ENCODE measurements at places on chromosomes 1 and 21.
A peak's percentile ranks its signal among the peaks of the same experiment; 100 is the strongest.

- DNase-seq, result no peak
- no peak overlapping the region for H3K4me3 ChIP-seq
- H3K27ac ChIP-seq, result no peak overlapping the region
- H3K36me3 ChIP-seq, result no peaks in the 10 kb centered on the region
These were observed 334.3 kb upstream of the LRRC7 start for GRCh38 chr1:69233463-69233862.

DNA sequence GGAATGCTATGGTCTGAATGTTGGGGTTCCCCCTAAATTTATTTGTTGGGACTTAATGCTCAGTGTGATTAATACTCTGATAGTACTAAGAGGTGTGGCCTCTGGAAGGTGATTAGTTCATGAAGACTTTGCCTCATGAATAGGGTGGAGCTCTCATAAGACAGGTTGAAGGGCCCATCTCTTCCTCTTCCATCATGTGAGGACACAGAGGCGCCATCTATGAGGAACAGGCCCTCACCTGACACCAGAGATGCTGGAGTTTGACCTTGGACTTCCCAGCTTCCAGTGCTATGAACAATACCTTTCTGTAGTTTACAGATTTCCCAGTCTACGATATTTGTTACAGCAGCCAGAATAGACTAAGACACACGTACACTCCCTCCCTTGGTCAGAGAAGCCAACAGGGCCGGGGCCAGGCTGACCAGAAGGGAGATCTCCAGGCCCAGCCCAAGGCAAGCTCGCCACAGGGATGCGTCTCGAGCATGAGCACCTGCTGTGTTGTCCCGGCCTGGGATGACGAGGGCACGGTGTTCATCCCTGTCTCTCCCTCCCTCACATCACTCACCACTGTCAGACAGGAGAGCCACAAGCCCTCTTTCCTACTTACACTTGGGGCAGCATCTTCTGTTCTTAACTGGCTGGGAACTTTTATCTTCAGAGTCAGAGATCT is 4.7 kb upstream of the ABCG1 start:
- H3K27ac ChIP-seq, result no peak overlapping the region
- no peak overlapping the region for H3K4me3 ChIP-seq
- H3K27me3 ChIP-seq, result no peaks in the 10 kb centered on the region

DNA sequence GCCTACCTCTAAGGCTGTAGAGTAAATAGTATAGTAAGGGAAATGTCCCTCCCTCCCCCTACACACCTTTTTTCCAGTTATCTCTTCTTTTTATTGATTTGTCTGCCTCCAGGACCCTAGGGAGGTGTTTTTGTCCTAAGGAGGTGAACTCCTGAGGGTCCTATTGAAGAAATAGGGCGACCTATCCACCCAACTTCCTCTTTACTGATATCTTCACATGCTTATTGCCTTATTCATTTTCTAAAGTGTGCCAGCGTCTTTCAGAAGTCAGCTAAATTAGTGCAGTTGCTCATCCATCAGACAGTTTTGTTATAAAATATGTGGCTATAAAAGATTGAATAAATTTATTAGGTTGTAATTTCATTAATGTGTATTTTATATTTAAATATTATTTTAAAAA is 5.9 kb downstream of the BACH1 start:
- no peak overlapping the region for H3K27ac ChIP-seq
- H3K36me3 ChIP-seq, result peaks cover 2% of the 10 kb centered on the region
- no peak overlapping the region for H3K4me3 ChIP-seq

DNA sequence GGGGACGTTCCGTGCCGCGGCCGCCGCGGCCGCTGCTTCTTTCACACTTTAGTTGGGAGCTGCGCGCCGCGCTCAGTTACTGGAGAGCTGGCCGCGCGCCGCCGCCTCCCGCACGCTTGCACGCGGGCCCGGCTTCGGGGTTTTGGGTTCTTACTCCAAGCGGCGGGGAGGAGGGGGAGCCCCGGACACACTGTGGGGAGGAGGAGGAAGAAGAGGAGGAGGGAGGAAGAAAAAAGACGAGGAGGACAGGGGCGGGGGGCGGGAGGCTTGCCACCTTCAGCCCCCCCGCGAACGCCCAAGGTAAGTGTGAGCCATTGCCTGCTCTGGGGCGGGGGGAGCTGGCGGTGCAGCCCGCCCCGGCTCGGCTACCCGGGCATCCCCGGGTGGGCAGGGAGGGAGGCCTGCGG is 243 bp downstream of the C1orf21 start:
- H3K27ac ChIP-seq, result peak overlapping the region; percentile 93
- no peaks in the 10 kb centered on the region for H3K27me3 ChIP-seq
- H3K4me3 ChIP-seq, result peak overlapping the region; percentile 84
- no peak for DNase-seq
- peaks cover 12% of the 10 kb centered on the region for H3K4me1 ChIP-seq

- H3K27ac ChIP-seq, result peak overlapping the region; percentile 91
- DNase-seq, result no peak
- H3K4me1 ChIP-seq, result peaks cover 24% of the 10 kb centered on the region
- no peaks in the 10 kb centered on the region for H3K27me3 ChIP-seq
- H3K4me3 ChIP-seq, result peak overlapping the region; percentile 72
These were observed 609 bp upstream of the CHTOP start for GRCh38 chr1:153633161-153633753.

GRCh38 chr1:204975568-204976235 is 67.3 kb upstream of the CNTN2 start:
- H3K27ac ChIP-seq, result no peak overlapping the region
- DNase-seq, result peak; percentile 68
- H3K36me3 ChIP-seq, result no peaks in the 10 kb centered on the region
- H3K27me3 ChIP-seq, result no peaks in the 10 kb centered on the region

Measured in natural killer cell (primary cell).